ENCODE measurements at places on chromosomes 5 and 9.

DNA sequence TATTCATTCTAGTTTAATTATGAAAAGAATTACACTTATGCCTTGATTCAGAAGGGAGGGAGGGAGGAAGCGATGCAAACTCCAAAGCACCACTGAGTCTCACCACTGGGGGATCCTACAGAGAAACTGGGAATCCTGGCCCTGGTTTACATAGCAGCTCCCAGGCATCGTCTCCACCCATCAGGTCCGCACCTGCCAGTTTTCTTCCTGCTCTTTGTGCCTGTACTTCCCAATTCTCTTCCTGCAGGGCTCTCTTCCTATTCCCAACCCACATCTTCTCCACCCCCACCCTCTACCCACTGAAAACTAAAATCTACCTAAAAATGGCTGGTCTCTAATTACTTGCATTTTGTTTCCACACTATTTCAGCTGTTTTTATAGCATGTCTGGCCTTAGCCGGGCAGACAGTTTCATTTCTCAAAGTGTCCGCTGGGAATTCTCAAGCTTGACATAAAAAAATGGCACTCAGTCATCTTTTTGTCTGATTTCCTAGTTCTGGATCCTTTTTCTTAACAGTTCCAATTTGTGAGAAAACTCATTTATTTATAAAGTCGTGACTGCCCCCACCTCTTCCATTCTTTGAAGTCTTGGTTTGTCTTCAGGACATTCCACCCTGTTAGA, 1.6 kb upstream of the TNIP1 start:
- no peak for DNase-seq

DNA sequence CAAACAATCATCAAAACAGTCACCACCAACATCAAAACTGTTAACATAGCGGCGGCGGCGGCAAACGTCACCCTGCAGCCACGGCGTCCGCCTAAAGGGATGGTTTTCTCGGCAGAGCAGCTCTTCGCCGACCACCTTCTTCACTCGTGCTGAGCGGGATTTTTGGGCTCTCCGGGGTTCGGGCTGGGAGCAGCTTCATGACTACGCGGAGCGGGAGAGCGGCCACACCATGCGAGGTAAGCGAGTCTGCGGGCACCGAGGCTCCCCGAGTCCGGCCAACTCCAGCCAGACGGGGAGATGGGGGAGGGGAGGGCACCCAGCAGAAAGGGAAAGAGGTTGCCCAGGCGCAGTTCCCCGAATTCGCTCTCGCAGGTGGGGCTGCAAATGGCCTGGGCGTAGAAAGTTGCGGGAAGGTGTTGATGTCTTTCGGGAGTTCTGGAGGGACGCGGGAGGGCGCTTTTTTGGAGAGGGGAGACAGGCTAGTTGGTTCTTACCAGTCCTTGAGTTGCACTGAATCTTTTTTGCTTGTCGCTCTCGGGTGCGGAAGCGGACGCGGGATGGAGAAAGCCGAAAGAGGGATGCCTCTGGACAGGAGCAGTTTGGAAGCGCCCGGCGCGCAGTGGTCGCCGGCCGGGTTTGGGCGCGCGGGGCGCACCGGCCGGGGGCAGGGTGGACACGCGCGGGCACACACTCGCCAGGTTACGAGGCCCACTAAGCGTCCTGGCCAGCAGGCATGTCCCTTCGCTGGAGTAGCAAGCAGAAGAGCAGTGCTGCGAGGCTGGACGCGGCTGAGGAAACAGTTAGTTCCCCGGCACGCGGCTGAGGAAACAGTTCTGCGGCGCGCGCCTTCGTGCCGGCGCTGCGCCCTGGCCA, 849 bp downstream of the RORB start:
- no peak for DNase-seq

GRCh38 chr5:91206734-91207133, 176.4 kb downstream of the ARRDC3 start:
- no peak for DNase-seq

GRCh38 chr5:34915856-34916192, 313 bp downstream of the BRIX1 start:
- DNase-seq, result no peak

DNA sequence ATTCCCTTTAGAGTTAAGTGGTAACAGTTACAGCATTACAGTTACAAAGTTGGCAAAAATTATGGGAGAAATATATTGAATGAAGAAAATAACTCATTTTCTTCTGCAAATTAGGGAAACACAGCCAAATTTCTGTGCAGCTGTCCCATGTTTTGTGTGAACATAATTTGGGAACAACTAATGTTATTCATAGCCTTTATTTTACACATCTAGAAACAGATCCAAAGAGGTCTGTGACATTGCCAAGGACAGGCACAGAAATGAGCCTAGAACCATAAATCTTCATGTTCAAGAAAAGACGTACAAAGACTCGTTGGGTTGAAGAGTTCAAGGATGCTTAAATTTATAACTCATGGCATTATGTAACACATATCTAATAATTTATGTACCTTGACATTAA, 114.1 kb upstream of the TXNDC8 start:
- DNase-seq, result no peak

DNA sequence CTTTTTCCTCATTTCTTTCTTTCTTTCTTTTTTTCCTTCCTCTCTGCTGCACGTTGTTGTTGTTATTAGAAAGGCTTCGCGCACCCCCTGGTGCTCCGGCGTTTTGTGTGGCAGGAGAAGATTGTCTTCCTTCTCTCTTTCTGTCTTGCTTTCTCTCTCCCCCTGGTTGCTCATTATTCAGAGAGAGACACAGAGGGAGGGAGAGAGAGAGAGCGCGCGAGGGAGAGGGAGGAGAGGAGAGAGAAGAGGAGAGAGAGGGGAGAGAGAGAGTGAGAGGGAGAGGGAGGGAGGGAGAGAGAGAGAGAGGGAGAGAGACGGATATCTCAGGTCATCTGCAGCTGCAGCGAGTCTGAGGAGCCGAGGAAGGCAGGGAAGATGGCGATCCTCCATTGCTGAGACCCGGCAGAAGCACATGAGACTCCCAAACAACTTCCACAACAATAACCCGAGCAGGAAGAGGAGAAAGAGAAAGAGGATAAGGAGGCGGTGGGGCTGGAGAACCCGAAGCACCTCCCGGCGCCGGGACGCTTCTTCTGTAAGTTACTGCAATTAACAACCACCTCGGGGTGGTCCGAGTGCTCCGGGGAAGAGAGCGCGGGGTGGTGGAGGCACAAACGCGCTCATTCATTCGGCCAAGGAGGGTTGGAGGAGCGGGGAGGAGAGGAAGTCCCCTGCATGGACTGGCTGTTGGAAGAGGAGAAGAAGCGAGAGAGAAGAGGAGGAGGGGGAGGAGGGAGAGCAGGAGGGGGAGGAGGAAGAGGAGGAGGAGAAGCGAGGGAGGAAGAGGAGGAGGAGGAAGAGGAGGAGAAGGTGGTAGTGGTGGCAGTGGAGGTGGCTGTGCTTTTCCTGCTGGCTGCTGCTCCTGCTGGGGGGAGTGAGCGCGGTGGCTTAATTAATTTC, at the start of gene ZNF462:
ZNF462 (plus strand) TSS at position 346 of the 900 bp plus-strand sequence. CDS start 60,218 bp downstream, outside the sequence.
- DNase-seq, result peak; percentile 62

- no peak for DNase-seq
Measured at GRCh38 chr5:148978370-148979082, 84.3 kb downstream of the SH3TC2 start.

- no peak for DNase-seq
Measured at GRCh38 chr5:2658881-2659470, 92.5 kb downstream of the IRX2 start.

DNA sequence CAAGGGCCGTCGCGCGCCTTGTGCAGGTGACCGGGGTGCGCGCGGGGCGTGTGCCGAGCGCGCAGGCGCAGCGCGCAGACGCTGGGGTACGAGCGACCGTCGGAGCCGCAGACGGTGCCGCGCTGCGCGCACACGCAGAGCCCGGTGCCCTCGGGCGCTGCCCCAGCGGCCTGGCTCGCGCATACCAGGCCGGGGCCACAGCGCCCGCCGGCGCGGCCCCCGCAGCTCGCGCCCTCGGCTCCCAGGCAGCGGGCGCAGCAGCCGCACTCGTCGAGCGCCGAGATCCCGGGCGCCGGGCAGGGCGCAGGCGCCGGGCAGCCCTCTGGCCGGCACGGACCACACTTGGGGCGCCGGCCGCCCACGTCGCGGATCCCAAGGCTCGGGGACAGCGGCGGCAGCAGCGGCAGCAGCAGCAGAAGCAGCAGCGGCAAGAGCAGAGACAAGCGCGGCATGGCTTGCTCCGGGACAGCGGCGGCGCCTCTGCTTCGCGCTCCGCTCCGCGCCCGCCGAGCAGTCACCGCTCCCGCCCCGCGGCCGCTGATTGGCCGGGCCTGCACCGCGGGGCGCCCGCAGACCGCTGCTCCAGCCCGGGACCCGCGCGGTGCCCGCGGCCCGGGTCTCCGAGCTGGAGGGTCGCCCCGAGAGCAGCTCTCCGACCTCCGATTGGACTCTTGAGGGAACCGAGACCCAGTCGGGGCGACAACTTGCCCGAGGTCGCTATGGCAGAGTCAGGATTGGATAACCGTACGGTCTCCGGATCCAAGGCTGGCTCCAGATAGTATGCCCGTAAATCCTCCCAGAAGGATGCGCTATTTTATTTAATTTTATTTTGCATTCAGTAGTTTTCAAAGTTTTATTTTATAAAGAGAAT, at the start of gene IGFBPL1:
IGFBPL1 (minus strand) TSS at position 482 of the 871 bp plus-strand sequence; CDS start at position 452, 30 bp downstream.
- peak; percentile 66 for DNase-seq

DNA sequence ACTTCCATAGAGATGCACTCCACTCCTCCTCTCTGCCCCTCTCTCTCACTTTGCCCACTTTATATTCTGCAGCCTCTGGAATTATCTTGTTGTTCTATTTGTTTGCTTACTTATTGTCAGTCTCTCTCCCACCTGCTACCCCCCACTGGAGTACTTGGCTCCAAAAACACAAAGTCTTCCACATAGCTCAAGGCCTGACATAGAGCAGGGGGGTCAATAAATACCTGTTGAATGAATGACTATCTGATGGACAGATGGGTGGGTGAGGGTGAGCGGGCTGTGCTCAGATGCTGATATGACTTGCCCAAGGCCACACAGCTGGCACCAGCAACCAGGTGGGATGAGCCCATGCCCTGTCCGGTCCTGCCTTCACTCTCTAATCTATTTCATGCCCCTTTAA, 13.4 kb upstream of the UNC5A start:
- no peak for DNase-seq

DNA sequence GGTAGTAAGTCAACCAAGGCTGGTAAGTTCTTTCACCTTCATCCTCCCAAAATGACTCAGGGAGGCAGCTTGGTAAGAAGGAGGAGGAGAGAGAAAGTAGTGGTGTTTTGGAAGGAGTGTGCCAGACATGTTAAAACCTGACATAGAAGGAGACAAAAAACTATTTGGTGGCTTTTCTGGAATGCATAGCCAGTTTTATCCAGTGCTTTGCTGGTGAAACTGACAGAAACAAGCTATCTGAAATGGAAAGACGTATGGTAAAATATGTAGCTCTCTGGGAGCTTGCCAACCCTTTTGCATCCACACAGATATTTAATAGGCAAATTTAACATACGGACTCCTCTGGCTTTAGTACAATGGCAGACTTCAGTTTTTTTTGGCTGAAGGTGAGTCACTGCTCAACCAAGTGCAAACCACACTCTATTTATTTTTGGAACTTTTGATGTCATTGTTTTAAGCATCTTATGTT, 45.4 kb downstream of the RAB14 start:
- DNase-seq, result no peak

DNA sequence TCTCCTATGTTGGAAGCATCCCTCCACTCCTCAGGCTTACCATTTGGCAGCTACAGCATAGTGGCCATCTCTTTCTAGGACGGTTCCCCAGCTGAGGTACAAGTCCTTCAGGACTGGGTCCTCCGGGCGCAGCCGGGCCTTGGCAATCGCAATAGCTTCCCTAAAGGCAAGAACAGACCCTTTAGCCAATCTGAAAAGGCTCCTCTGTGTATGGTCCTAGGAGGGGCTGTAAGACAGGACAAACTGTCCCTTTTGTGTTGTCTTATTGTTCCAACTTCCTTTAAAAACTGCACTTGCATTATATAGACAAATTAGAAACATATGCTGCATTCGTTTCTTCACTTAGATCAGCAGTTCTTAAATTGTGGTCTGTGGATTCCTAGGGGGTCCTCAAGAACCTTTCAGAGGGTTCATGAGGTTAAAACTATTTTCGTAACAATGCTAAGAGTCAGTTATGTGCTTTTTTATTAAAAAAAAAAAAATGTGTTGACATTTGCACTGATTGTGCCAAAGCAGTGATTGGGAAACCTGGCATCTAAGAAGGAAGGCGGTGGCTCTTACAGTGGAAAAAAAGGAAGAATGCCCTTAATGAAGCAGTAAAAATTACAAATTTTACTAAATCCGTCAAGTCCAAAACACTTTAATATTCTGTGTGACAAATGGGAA, 38.7 kb downstream of the GEMIN5 start:
- DNase-seq, result no peak

DNA sequence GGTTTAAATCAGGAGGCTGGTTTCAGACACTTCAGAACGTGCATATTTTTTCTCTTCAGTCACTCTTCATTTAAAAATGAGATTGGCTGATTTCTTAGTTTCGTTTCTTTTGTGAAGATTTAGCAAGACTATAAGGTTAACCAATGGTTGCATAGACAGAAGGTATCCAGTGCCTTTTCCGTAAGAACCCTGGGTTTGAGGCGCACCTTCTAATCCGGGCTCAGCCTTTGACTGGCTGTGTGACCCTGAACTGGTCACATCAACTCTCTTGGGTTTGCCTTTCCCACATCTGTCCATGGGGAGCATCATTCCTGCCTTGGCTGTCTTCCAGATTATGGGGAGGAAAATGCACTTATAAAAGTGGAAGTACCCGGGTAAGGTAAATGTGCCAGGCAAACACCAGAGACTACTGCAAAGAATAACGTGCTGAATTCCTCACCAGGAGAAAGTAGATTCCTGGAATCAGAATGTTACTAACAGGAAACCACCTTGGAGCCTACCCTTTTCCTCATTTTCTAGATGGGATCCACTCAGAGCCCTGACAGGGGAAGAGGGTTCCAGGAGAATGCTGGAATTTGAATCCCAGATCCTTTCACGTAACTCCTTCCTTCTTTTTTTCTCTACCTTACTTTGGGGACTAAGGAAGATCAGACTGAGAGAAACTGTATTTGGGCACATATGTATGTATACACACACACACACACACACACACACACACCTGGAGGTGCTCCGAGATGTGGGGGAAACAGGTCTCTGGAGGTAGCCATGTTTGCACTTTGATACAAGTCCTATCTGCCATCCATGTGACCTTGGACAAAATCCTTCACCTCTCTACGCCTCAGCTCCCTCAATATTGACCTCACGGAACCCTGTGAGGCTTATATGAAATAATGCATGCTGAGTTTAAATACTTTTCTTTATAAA, 6.8 kb downstream of the HAND1 start:
- no peak for DNase-seq

GRCh38 chr5:76960004-76960625, 7.3 kb downstream of the CRHBP start:
- DNase-seq, result no peak

- no peak for DNase-seq
Measured at GRCh38 chr5:174750711-174751110, 26.3 kb downstream of the MSX2 start.

Data from caudate nucleus (tissue), 63 donors.